ENCODE measurements at places on chromosomes 7 and 10.
A peak's percentile ranks its signal among the peaks of the same experiment; 100 is the strongest.

- no peak for DNase-seq
Measured at GRCh38 chr7:284762-285722, 4.9 kb upstream of the FOXL3 start.

GRCh38 chr7:48505051-48505450 is 333.8 kb downstream of the ABCA13 start:
- no peak for DNase-seq

DNA sequence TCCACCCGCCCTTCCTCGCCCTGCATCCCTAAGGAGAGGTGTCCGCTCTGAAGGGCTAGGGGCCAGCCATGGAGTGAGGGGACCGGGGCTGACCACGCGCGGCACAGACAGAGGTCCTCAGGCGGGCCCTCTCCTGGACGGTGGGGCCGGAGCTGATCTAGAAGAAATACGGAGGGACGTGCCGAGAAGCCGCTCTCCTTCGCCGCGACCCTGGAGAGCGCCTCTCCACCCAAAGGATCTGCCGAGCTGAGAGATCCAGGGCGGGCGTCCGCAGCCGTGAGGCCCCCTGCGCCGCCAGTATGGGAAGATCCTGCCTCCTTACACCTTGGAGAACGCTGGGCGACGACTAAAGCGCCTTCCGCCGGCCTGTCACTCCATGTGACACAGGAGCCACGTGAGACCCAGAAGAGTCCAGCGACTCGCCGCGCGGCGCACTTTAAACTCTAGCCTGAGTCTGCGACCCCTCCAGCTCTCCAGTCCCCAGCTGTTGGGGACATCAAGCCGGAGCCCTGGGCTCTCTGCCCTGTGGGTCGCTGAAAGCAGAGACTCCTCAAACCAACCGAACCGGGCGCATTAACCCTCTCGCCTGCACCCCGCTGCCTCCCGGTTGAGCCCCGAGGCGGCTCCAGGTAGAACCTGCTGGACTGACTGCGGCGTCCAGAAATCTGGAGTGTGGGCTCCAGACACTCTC is 1.5 kb upstream of the SFMBT2 start:
- DNase-seq: peak; percentile 63

DNA sequence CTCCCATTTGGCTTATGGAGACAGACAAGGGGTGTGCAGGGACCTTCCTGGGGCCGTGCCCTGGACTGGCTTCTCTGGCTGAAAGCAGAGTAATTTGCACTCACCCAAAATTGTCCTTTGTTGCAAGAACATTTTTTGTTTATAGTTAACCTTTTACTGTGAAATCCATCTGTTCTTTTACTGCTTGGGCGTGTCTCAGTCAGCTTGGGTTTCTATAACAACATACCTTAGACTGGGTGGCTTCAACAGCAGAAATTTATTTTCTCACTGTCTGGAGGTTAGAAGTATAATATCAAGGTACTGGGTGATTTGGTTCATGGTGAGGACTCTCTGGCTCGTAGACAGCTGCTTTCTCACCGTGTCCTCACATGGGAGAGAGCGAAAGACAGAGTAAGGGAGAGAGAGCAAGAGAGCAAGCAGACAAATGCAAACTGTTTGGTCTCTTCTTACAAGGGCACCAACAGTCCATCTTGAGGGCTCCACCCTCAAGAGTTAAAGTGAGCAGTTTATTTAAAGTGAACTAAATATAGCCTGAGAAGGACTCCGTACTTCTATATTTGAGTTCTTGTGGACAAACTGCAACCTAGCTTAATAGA is 131.0 kb upstream of the NPY start:
- DNase-seq: no peak

- no peak for DNase-seq
Measured at GRCh38 chr7:28999427-28999826, 41.3 kb upstream of the TRIL start.

DNA sequence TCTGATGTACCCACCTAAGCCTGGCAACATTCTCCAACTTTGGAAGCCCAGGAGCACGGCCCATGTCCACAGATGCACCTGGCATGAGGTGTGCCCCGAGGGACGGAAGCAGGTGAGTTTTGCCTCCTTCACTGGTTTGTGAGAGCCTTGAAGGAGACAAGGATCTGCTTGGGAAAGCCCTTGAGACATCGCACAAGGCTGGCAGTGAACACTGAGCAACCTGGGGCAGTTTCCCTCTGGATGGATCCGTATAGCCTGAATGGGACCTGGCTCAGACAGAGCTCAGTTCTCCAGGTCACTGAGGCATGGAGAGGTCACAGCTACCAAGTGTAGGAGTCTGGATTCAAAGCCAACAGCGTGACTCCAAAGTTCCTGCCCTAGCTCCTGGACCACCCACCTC is 8.8 kb upstream of the NUPR2 start:
- DNase-seq: no peak

DNA sequence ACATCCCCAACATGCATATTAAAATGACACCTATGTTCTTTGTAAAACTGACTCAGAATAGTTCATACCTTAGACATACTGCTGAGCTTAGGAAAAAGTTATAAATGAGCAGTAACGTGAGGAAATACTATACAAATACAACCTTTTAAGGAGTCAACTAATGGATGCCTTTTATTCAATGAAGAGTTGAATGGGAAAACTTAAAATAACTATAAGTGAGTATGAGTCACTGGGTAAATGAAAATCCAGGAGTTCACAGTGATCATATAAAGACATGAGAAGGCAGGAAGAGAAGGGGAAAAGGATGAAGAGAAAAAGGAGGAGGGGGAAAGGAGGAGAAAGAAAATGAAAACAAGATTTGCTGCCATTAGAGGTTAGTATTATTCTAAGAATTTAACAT is 157.8 kb upstream of the PCDH15 start:
- no peak for DNase-seq

DNA sequence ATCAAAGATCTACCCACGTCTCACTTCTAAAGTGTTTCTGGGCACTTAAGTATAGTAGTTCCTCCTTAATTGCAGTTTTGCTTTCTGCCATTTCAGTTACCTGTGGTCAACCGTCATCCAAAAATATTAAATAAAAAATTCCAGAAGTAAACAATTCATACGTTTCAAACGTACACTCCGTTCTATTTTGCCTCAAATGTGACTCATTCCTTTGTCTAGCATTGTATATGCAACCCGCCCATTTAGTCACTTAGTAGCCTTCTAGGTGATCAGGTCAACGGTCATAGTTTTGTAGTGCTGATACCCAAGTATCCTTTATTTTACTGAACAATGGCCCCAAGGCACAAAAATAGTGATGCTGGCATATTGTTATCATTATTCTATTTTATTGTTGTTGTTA is 33.8 kb downstream of the HGF start:
- no peak for DNase-seq

- DNase-seq: no peak
Measured at GRCh38 chr10:110109511-110109910, 97.9 kb upstream of the MXI1 start.

DNA sequence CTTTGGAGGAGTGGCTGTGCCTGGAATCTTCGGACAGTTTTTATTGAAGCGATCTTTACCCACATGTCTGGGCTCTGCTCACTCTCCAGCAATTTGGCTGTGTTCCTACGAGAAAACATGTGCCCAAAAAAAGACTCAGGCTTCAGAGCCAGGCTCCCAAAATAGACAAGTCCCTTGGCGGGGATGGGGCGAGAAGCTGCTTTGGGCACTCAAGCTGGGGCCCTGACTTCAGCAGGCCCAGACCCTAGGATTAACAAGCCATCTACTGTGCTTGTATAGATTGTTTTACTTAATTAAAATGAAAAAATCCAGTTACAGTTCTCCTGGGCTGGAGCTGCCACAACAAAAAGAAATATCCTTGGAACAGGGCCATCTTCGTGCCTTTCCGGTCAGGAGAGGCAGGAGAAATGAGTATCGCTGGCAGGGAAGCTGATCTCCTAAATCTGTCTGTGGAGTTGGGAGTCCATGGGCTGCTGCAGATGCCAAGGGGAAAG is 51.4 kb upstream of the PDCD4 start:
- no peak for DNase-seq

GRCh38 chr7:66013938-66014337 is 31.9 kb upstream of the GUSB start:
- DNase-seq: no peak

GRCh38 chr7:25726781-25727311 is 425.2 kb upstream of the NFE2L3 start:
- DNase-seq: no peak

GRCh38 chr7:137403353-137403695 is 59.8 kb upstream of the PTN start:
- no peak for DNase-seq

DNA sequence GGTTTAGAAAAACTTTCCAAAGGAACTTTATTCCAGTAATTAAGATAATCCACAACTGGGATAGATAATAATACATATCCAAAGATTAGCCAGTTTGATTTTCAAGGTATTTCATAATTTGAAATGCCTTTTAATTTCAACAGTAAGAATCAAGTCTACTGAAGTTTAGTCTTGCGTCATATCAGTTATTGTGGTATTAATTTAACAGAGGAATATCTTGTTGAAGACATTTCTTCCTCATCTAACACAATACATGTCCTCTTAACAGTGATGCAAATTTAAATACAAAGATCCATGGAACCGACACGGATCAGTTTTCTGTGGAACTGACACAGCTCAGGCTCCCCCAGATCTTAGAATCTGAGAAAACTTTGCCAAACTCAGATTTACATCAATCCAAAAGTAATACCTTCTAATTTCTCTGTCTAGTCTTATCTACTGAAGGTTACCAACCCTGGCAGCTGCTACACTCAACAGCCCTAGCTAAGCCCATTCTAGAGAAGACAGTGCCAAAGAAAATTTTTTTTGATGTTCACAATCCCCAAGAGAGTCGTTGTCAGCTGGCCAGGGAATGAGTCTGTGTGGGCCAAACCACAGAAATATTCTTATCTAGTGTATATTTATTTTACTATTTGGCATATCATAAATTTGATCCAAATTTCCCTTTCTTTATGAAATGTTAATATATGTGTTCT is 365.2 kb upstream of the MEOX2 start:
- DNase-seq: no peak

DNA sequence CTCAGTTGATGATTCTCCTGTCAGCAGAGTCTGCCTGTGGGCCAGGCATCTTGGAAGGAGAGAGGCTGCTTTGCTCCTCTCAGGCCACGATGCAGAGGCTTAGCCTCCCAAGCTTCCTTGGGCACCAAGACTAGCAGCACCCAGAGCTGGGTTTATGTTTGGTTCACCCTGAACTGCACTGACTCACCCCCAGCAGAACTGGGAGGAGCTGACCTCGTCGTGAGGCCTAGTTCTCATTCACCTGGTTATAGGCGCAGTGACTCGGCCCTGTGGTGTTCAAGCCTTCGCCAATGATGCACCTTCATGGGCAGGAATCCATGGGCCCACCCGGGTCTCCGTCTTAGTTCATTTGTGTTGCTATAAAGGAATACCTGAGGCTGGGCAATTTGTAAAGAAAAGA is 122.0 kb upstream of the ZNF438 start:
- no peak for DNase-seq

GRCh38 chr10:110360857-110361474 is 56.2 kb upstream of the SMNDC1 start:
- DNase-seq: no peak

GRCh38 chr7:48337012-48337621 is 165.9 kb downstream of the ABCA13 start:
- DNase-seq: no peak

DNA sequence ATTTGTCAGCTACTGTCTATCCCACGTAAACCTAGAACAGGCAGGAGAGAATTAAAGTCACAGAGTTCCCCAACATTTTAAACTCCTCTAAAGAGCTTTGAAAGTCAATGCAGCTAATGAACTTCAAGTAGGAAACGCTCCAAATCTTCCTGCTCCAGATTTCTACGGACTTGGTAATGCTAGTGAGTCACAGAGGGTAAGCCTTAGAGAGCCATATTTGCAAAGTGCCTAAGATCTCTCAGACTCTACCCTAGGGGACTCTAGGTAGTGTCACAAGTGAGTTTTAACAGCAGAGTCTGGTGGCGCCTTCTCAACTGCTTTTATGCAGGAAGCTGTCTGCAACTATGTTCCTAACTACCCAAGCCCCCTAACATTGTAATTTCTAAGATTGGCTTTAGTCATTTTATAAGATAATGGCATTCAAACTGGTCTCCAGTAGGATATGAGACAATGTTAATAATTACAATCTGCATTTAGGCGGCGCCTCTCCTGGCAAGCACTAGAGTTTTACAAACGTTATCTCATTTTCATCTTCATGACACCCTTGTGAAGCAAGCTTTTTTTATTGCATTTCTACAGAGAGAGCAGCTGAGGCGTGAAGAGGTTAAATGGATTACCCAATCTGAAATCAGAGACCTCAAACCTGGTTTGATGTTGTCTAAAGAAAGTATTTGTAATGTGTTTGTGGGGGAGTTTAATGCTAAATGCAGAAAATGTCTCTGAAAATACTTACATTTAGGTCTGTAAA is 22.0 kb upstream of the FZD1 start:
- DNase-seq: no peak

- DNase-seq: no peak
Measured at GRCh38 chr10:45421221-45422097, 47.4 kb downstream of the ALOX5 start.

GRCh38 chr7:36245684-36246299 is 92.7 kb downstream of the EEPD1 start:
- no peak for DNase-seq

- DNase-seq: no peak
Measured at GRCh38 chr7:6482307-6482706, 34.6 kb upstream of the DAGLB start.

- DNase-seq: no peak
Measured at GRCh38 chr10:132135053-132135872, 51.5 kb upstream of the DPYSL4 start.

DNA sequence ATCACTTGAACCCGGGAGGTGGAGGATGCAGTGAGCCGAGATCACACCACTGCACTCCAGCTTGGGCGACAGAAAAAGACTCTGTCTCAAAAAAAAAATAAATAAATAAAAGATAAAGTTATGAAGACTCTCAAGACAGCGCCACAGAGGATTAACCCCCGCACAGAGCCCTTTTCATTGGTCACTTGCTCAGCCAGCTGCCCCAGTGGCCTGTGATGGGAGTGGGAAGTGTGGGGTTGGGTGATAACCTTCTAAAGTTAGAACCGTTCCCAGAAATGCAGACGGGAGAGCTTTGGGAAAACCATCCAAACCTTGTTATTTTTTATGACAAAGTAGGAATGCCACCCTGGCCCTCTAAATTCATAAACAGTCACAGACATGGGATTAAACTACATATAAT is 57.4 kb downstream of the PARP12 start:
- no peak for DNase-seq

DNA sequence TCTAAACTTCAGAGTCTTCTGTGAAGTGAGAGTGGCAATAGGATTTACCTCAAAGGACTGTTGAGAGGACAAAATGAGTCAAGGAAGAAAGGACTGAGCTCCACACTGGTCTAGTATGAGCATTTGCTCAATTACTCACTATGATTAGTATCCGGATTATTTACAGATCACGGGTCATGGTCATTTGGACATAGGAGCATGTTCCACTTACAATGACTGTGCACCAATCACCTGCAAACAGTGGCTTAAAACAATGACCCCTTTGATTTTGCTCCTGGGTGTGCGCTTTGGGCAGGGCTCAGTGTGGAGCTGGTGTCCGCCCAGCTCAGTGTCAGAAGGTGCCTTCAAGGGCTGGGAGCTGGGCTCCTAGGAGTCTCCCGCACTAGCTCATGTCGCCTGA is 225.4 kb downstream of the TCERG1L start:
- DNase-seq: no peak

GRCh38 chr7:128266883-128267594 is 26.0 kb downstream of the LEP start:
- no peak for DNase-seq
